Vagina (tissue), 2 donors: ENCODE measurements at places on chromosomes 5 and 9.

GRCh38 chr9:136899196-136899595 lies 12.9 kb downstream of the TRAF2 start:
- peaks cover 19% of the 10 kb centered on the region for H3K36me3 ChIP-seq
- peaks cover 37% of the 10 kb centered on the region for H3K4me1 ChIP-seq
- H3K4me3 ChIP-seq = no peak overlapping the region
- H3K27me3 ChIP-seq = no peaks in the 10 kb centered on the region
- no peak overlapping the region for H3K27ac ChIP-seq

GRCh38 chr9:109477258-109478050 lies 20.7 kb downstream of the PTPN3 start:
- H3K4me1 ChIP-seq = peaks cover 17% of the 10 kb centered on the region
- no peaks in the 10 kb centered on the region for H3K27me3 ChIP-seq
- H3K36me3 ChIP-seq = no peaks in the 10 kb centered on the region
- H3K4me3 ChIP-seq = no peak overlapping the region

DNA sequence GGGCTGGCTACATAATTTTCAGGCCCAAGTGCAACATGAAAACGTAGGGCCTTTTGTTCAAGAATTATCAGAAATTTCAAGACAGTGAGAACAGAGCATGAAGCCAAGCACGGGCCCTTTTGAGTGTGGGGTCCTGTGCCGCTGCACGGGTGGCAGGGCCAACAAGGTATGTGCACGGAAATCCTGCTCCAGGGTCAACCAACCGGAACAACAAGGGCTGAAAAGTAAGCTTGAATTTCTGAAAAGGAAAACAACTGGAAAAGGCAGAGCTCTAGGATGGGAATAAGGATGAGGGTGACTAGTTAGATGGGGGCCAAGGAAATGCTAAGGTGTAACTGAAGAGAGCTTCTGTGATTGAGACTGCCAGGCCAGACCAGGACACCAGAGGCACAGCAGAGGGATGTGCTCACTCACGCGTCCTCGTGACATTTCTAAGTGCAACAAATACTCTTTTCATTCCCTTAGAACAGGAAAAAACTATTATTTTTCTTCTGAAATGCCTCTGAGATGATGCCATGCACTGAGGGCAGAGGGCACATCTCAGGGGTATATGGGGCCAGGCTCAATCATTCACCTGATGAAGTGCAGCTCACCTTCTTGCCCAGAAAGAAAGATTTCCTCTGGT lies 80.6 kb upstream of the LRRTM2 start:
- no peaks in the 10 kb centered on the region for H3K27me3 ChIP-seq
- H3K36me3 ChIP-seq = no peaks in the 10 kb centered on the region
- H3K4me3 ChIP-seq = no peak overlapping the region
- H3K4me1 ChIP-seq = peaks cover 40% of the 10 kb centered on the region
- H3K27ac ChIP-seq = peak overlapping the region; percentile 22
- DNase-seq = no peak

GRCh38 chr5:77285251-77285841 lies 74.9 kb downstream of the PDE8B start:
- no peak overlapping the region for H3K27ac ChIP-seq
- no peaks in the 10 kb centered on the region for H3K36me3 ChIP-seq
- H3K4me3 ChIP-seq = no peak overlapping the region

GRCh38 chr9:133833388-133834025 lies 95.4 kb upstream of the SARDH start:
- no peaks in the 10 kb centered on the region for H3K27me3 ChIP-seq
- no peak for DNase-seq
- H3K4me3 ChIP-seq = no peak overlapping the region
- peaks cover 15% of the 10 kb centered on the region for H3K4me1 ChIP-seq

- no peak overlapping the region for H3K27ac ChIP-seq
- H3K4me3 ChIP-seq = no peak overlapping the region
- no peak for DNase-seq
These were observed 10.8 kb upstream of the ADRA1B start for GRCh38 chr5:159905496-159905895.

DNA sequence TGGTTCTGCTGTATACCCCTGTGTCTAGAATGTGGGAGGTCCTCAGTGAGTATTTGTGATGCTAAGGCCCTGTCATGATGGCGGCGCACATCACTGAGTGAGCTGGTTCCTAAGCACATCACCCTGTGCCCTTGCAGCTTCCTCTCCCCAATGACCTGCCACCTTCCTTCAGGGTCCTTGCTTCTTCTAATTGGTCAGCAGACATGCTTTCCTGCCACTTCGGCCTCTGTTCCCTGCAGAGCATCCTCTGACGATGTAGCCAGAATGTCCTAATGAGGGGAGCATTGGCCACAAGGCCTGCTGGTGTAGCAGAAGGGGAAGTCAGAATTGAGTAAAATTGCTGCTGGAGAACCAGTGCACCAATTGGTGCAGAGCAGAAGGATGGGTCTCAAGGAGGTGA lies 31.1 kb upstream of the ANGPTL2 start:
- no peaks in the 10 kb centered on the region for H3K27me3 ChIP-seq
- H3K27ac ChIP-seq = peak overlapping the region; percentile 79
- DNase-seq = no peak
- no peaks in the 10 kb centered on the region for H3K36me3 ChIP-seq
- H3K4me3 ChIP-seq = no peak overlapping the region

DNA sequence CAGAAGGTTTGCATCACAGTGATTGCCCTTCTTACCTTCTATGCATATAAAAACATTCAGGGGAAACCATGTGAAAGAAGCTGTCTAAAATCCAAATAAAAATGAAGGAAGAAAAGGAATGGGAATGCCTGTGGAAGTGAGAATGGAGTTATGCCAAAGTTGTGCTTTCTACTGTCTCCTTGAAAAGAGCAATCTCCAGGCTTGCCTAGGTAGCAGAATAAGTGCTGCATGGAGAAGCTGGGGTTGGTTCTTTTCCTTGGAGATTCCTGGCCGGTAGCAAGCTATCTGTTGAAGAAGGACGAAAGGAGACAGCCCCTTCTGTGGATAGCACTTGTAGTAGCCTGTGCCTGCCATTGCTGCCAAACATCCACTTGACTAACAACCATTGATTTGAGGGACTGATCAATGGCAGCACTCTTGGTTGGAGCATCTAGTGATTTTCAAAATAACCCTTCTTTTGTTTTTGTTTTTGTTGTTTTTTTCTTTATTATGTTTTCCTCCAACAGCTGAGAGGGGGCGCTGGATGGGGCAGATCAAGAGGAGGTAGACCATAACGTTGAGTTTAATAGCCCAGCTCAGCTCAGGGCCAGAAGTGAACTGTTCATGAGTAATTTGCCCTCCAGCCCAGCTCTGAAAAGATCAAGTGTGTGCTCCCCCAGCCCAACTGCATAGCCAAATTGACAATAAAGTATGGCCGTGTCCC lies 1.6 kb downstream of the PLCXD3 start:
- H3K27ac ChIP-seq = no peak overlapping the region
- H3K4me1 ChIP-seq = peaks cover 10% of the 10 kb centered on the region
- no peaks in the 10 kb centered on the region for H3K27me3 ChIP-seq

- no peak overlapping the region for H3K4me3 ChIP-seq
- H3K27me3 ChIP-seq = no peaks in the 10 kb centered on the region
- no peaks in the 10 kb centered on the region for H3K36me3 ChIP-seq
- no peak for DNase-seq
These were observed 353.1 kb downstream of the TLE4 start for GRCh38 chr9:79924836-79925235.

GRCh38 chr9:78146241-78146640 lies 89.6 kb upstream of the CEP78 start:
- no peaks in the 10 kb centered on the region for H3K4me1 ChIP-seq
- no peak overlapping the region for H3K27ac ChIP-seq
- no peaks in the 10 kb centered on the region for H3K27me3 ChIP-seq
- no peak overlapping the region for H3K4me3 ChIP-seq
- no peak for DNase-seq
- no peaks in the 10 kb centered on the region for H3K36me3 ChIP-seq

DNA sequence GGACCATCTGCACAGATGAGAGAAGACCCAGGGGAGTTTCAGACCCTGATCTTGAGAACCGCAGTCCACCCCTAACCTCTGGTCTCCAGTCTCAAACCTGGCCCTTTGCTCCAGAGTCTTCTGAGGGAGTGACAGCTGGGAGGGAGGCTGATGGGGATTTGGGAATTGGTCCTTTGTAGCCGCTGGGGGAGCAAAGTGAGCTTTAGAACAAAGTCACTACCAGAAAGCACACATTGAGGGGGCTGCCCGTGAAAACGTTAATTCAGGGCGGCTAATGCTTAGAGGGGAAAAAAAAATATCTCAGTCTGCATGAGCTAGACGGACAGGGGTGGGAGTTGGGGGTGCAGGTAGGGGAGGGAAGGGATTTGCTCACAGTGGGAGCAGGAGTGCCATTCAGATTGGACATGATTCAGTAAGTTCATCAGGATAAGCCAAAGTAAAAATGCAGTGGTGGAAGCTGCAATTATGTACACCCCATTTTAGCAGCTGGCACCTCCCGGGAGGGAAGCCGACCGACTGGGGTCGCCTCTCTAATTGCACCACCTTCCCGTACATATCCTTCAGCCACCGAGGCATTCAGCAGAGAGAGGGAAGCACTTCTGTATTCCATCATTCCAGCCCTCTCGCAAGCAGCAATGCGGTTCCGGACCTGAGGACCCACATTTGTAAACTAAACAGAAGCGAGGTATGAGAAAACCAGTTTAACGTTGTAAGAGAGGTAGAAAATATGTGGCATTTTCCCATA lies 123.4 kb upstream of the RETREG1 start:
- peak overlapping the region; percentile 10 for H3K4me3 ChIP-seq
- peaks cover 15% of the 10 kb centered on the region for H3K4me1 ChIP-seq
- no peak for DNase-seq

DNA sequence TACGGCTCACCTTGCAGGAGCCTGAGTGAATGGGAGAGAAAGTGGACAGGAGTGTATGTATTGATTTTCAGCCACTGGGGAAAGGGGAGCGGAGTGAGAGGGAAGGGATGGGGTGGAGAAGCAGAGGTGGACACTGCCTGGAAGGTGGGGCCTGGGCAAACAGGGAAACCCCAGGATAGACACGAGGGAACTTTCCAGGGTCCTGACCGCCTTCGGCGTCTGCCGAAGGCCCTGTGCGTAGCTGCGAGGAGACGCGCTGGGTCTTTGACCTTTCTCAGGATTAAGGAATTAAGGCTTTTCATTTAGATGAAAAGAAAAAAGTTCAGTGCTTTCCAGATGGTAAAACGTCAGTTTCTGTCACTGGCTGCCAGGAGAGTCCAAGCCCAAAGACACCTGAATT lies 134.6 kb upstream of the RAPGEF1 start:
- no peak overlapping the region for H3K27ac ChIP-seq
- H3K4me3 ChIP-seq = no peak overlapping the region
- H3K27me3 ChIP-seq = no peaks in the 10 kb centered on the region
- H3K36me3 ChIP-seq = no peaks in the 10 kb centered on the region
- H3K4me1 ChIP-seq = peaks cover 2% of the 10 kb centered on the region
- no peak for DNase-seq

DNA sequence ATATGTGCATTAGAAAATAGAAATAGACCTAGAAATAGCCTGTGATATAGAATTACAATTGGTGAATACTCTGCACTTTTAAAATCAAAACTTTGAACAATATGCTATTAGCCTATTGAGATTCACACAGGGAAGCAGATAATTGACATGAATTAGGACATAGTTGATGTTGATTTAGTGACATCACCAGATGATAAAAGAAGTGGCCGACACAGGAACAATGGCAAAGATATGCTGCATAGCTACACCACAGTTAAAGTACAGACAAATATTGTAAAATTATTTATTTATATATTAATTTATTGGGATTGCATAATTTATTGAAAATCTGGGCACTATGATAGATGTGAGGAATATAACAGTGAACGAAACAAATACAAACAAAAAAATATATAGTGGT lies 261.5 kb upstream of the CCNH start:
- no peak overlapping the region for H3K4me3 ChIP-seq
- no peak for DNase-seq
- no peaks in the 10 kb centered on the region for H3K36me3 ChIP-seq
- no peaks in the 10 kb centered on the region for H3K4me1 ChIP-seq

DNA sequence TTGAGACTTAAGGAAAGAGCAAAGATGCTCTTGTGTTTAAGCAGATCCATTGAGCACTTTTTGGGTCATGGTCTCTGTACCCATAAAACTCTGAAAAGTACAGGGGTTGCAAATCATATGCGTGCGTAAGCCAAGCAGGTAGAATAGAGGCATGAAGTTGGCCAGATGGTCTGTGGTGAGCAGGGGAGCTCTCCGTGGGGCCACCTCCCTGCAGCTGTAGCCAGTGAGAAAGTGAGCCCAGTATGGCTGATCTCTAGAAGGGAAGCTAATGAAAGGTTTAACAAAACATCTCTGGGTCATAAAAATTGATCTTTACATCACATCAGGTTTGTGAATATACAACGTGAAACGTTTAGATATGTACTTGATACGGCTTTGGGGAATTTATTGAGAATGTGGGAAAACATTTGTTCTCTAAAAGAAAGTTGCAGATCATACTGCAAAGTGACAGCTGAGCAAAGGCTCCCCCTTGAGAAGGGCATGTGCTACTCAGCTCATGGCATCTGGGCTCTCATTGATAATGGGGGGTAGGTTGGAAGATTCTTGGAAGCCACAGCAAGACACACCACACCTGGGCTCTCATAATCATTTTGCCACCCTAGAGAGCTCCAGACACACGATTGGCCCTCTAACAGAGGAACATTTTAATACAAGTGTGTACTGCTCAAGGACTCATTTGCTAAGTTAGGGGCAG lies 30.6 kb downstream of the SH3GL2 start:
- H3K27ac ChIP-seq = no peak overlapping the region
- no peak for DNase-seq
- H3K36me3 ChIP-seq = no peaks in the 10 kb centered on the region
- H3K4me1 ChIP-seq = no peaks in the 10 kb centered on the region

DNA sequence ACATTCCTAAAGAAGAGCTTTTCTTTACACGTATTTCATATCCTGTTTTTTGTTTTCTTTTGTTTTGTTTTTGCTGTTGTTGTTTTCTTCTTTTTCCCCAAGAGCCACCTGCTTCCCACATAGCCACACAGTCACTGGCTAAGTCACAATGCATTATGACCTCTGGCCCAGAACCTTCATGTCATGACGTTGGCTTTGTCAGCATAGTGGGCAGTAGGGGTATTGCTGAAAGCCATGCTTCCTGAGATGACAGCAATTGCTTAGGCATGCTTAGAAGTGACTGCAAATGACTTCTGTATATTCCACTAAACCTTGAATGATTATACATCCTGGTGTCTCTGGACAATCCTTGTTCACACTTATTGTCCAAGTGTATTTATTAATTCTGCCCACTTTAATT lies 375.8 kb downstream of the TAF11L14 start:
- no peak overlapping the region for H3K4me3 ChIP-seq
- no peak overlapping the region for H3K27ac ChIP-seq

DNA sequence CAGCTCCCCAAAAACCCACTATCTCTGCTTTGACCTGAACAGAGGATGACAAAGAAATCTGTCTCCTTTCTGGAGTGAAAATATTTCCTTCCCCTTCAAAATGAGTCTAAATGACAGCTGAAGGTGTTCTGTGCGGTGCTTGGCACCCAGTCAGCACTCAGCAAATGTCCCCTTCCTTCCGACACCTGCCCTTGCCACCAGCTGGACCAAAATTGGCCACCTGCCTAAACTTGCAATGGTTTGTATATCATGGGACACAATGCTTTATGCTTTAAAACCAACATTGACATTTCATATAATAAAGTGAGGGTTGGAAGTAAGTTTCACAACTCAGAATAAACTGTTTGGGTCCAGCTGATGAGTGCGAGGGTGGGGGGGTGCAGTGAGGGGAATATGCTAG lies 7.5 kb upstream of the TTC1 start:
- no peaks in the 10 kb centered on the region for H3K4me1 ChIP-seq
- H3K27me3 ChIP-seq = no peaks in the 10 kb centered on the region
- no peak overlapping the region for H3K4me3 ChIP-seq
- no peaks in the 10 kb centered on the region for H3K36me3 ChIP-seq
- no peak for DNase-seq

GRCh38 chr5:95838001-95838520 lies 15.5 kb upstream of the GLRX start:
- no peak overlapping the region for H3K4me3 ChIP-seq
- no peak for DNase-seq
- no peaks in the 10 kb centered on the region for H3K36me3 ChIP-seq
